ENCODE measurements at places on chromosomes 2 and 18.

DNA sequence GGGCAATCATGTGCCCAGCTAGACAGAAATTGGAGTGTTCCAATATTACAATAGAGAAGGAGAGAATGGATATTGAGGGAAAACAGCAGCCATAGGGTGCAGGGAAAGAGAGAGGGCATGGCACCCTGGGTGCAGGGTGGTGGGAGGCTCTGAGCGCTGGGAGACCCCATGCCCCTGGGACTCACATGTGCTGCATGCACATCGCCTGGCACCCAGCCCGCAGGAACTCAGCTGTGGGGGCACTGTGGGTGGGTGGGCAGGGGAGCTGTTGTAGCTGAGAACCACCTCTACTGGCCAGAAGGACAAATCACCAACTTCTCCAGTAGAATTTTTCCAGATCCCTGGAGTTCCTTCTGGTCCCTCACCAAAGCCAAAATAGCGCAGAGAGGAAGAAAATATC, 7.2 kb upstream of the NEURL3 start:
- DNase-seq = no peak

- no peak for DNase-seq
These were observed 5.8 kb downstream of the HDLBP start for GRCh38 chr2:241309684-241310117.

DNA sequence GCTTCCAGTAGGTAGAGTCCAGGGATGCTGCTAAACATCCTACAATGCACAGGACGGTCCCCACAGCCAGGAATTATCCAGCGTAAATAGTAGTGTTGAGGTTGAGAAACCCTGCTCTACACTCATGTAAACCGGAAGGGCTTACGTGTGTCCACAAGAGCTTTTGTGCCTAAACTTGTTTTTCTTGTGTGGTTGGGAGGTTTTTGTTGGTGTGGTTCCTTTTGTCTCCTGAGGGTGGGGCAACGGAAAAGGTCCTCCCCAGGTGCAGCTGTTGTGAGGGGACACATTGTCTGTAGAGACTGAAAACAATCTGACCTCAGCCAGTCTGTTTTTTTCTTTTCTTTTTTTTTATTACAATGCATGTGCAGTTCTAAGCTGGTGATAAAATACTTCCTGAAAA, 72.7 kb upstream of the MGAT5 start:
- no peak for DNase-seq

DNA sequence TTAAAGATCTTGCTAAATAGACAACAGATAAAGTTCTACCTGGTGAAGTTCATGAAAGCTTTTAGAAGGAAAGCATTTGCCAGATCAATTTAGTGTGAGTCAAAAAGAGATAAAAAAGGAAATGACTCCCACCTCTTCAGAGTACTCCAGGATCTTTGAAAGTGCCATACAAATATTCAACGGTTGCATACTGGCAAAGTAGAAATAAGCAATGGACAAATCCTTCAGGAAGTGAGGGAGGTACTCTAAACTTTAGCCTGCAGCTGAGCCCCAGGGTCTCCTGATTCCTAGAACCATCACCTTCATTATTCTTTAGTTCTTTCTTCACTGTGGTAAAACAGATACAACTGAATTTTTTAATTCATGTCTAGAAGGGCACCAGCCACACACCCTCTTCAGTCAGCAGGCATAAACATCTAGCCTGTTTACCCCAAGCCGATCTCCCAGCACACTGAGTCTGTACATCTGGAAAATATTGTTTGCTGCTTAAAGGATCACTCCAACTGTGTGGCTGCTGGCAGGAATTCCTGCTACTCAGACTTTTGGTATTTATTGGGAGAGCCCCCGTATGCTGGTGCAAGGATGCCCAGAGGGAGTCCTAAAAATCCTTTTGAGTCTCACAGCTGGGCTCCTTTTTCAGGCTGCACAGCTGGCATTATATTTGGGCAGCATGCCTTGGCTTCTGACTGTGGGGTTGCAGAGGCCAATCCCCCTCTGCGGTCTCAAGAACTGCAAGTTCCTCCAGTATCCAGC, 72.3 kb upstream of the SESTD1 start:
- DNase-seq = no peak

DNA sequence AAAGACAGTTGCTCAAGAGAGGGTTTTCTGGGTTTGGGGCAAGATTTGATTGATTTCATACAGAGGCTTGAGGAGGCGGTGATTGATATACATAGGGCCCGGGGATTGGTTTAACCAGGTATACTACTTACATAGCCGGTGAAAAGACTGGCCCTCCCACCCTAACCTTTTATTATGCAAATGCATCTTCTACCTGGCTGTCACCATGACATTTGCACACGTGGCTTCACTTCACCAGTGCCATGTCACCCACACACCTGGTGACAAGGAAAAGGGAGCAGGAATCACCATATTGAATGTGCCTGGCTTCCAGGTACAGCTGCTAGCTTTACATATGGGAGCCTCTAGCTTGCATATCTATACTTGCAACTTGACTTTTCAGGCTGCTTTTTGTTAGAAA, 9.7 kb downstream of the ERMN start:
- no peak for DNase-seq

GRCh38 chr18:8084160-8084559, 517.0 kb downstream of the PTPRM start:
- DNase-seq = peak; percentile 69
